T-helper 2 cell treated with Interferon-gamma antibody and Interleukin-4, amounts not matched to agents 5 μg/mL and 100 μg/mL, for 36 hours (primary cell): ENCODE measurements at places on chromosomes 12 and 14.

- DNase-seq = no peak
These were observed 7.4 kb downstream of the GRIN2B start for GRCh38 chr12:13973996-13974395.

- no peak for DNase-seq
These were observed 136.3 kb upstream of the PRICKLE1 start for GRCh38 chr12:42725809-42726208.

- no peak for DNase-seq
These were observed 5.6 kb downstream of the CD9 start for GRCh38 chr12:6205761-6206160.

GRCh38 chr14:52902971-52903619 lies 47.8 kb downstream of the FERMT2 start:
- no peak for DNase-seq
